Neural cell (in vitro differentiated cells): ENCODE measurements at places on chromosomes 4 and X. TPM values are rescaled to one million over a fixed set of nuclear protein-coding genes. Genes with fewer than 3 reads are reported as not detected.

The CORIN gene
- polyA plus RNA-seq, result 0.25 and 1.2 TPM in 2 replicates

The ASMT gene
- polyA plus RNA-seq, result 1.8 TPM in 1 of 2 replicates, not detected in the other

The SUPT20HL1 gene
- polyA plus RNA-seq, result not detected in 2 replicates

The ATP1B4 gene
- polyA plus RNA-seq, result not detected in 2 replicates

The DDX53 gene
- not detected in 2 replicates for polyA plus RNA-seq

The TCEAL9 gene
- 84.5 and 102 TPM in 2 replicates for polyA plus RNA-seq

The BCORL1 gene
- polyA plus RNA-seq, result 1.0 and 1.1 TPM in 2 replicates

The P2RY10 gene
- polyA plus RNA-seq, result not detected in 2 replicates

The EIF2S3 gene
- polyA plus RNA-seq, result 93.9 and 95.9 TPM in 2 replicates

The BTC gene
- not detected in 2 replicates for polyA plus RNA-seq

The FAT1 gene
- 18.0 and 19.8 TPM in 2 replicates for polyA plus RNA-seq

The SMARCA5 gene
- 49.2 and 52.7 TPM in 2 replicates for polyA plus RNA-seq

The UBA1 gene
- 132 and 150 TPM in 2 replicates for polyA plus RNA-seq

The STOX2 gene
- polyA plus RNA-seq, result 26.1 and 28.5 TPM in 2 replicates

The SLC26A1 gene
- polyA plus RNA-seq, result 0.12 and 1.1 TPM in 2 replicates

The CENPU gene
- polyA plus RNA-seq, result 9.3 and 13.0 TPM in 2 replicates

The HERC6 gene
- polyA plus RNA-seq, result 0.33 TPM in 1 of 2 replicates, not detected in the other

The BRS3 gene
- polyA plus RNA-seq, result 0.20 TPM in 1 of 2 replicates, not detected in the other

The ZFYVE28 gene
- 2.4 and 2.6 TPM in 2 replicates for polyA plus RNA-seq

The IL2 gene
- polyA plus RNA-seq, result not detected in 2 replicates

The DMRTC1B gene
- polyA plus RNA-seq, result 1.7 and 2.7 TPM in 2 replicates

The SH2D1A gene
- polyA plus RNA-seq, result not detected in 2 replicates

The EFHC2 gene
- 0.22 TPM in 1 of 2 replicates, not detected in the other for polyA plus RNA-seq

The CYTL1 gene
- polyA plus RNA-seq, result not detected in 2 replicates

The CETN2 gene
- polyA plus RNA-seq, result 138 and 163 TPM in 2 replicates

The NPY1R gene
- 15.3 and 19.8 TPM in 2 replicates for polyA plus RNA-seq

The LRAT gene
- 0.16 and 0.19 TPM in 2 replicates for polyA plus RNA-seq

The CT45A3 gene
- not detected in 2 replicates for polyA plus RNA-seq

The FAM53A gene
- 0.78 TPM in 1 of 2 replicates, not detected in the other for polyA plus RNA-seq

The DKC1 gene
- 31.3 and 32.1 TPM in 2 replicates for polyA plus RNA-seq

The NWD2 gene
- polyA plus RNA-seq, result 0.06 and 0.16 TPM in 2 replicates

The CCSER1 gene
- polyA plus RNA-seq, result 20.8 and 23.6 TPM in 2 replicates

The NPY2R gene
- 1.2 and 1.8 TPM in 2 replicates for polyA plus RNA-seq

The ZFP42 gene
- not detected in 2 replicates for polyA plus RNA-seq

The WWC2 gene
- 3.9 and 5.7 TPM in 2 replicates for polyA plus RNA-seq

The GAGE12F gene
- not detected in 2 replicates for polyA plus RNA-seq

The SYTL5 gene
- 0.80 and 1.0 TPM in 2 replicates for polyA plus RNA-seq

The TEC gene
- not detected in 2 replicates for polyA plus RNA-seq

The GABRG1 gene
- 0.22 and 0.81 TPM in 2 replicates for polyA plus RNA-seq

The CT45A2 gene
- not detected in 2 replicates for polyA plus RNA-seq

The SPATA18 gene
- polyA plus RNA-seq, result 0.09 and 0.16 TPM in 2 replicates

The PAGE4 gene
- not detected in 2 replicates for polyA plus RNA-seq

The DIPK2B gene
- polyA plus RNA-seq, result not detected in 2 replicates

The MAGEE2 gene
- 0.28 TPM in 1 of 2 replicates, not detected in the other for polyA plus RNA-seq

The CNGA1 gene
- not detected in 2 replicates for polyA plus RNA-seq

The DRD5 gene
- polyA plus RNA-seq, result 0.33 and 0.46 TPM in 2 replicates

The PPEF1 gene
- 1.5 and 1.6 TPM in 2 replicates for polyA plus RNA-seq

The PPBP gene
- not detected in 2 replicates for polyA plus RNA-seq

The PNMA6F gene
- polyA plus RNA-seq, result 0.77 and 1.7 TPM in 2 replicates

The ADGRG4 gene
- not detected in 2 replicates for polyA plus RNA-seq

The BEX5 gene
- 9.2 and 17.8 TPM in 2 replicates for polyA plus RNA-seq

The LUZP4 gene
- not detected in 2 replicates for polyA plus RNA-seq

The FAM200B gene
- polyA plus RNA-seq, result 182 and 238 TPM in 2 replicates

The CENPVL1 gene
- 3.2 and 5.6 TPM in 2 replicates for polyA plus RNA-seq

The PABPC1L2A gene
- polyA plus RNA-seq, result 0.38 and 0.56 TPM in 2 replicates

The ETDA gene
- 1.6 TPM in 1 of 2 replicates, not detected in the other for polyA plus RNA-seq

The ARX gene
- 39.2 and 42.8 TPM in 2 replicates for polyA plus RNA-seq

The ITGB1BP2 gene
- polyA plus RNA-seq, result 2.8 and 5.4 TPM in 2 replicates
